GF-D8 (cell line): ENCODE measurements at places on chromosomes 5 and 9.

DNA sequence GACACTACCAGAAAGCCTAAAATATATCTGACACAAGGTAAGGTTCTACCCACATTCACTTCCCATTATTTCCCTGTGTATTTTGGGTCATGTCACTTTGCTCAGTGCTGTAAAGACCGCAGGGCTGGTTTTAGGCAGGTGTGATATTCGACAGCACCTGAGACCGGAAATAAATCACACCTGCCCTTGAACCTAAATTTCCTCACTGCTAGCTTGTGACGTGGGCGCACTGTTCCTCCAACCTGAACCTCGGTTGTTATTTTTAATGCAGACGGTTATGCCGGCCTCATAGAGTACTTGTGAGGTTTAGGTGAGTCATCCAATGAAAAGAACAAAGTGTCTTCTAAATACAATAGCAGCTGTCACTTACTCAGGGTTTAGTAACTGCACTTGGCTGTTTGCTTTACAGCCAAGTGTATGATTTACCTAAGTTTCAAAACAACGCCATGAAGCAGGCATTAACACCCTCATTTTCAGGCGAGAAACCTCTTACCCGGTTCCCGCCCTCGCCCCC lies 20.7 kb upstream of the ZNF782 start:
- DNase-seq: no peak

DNA sequence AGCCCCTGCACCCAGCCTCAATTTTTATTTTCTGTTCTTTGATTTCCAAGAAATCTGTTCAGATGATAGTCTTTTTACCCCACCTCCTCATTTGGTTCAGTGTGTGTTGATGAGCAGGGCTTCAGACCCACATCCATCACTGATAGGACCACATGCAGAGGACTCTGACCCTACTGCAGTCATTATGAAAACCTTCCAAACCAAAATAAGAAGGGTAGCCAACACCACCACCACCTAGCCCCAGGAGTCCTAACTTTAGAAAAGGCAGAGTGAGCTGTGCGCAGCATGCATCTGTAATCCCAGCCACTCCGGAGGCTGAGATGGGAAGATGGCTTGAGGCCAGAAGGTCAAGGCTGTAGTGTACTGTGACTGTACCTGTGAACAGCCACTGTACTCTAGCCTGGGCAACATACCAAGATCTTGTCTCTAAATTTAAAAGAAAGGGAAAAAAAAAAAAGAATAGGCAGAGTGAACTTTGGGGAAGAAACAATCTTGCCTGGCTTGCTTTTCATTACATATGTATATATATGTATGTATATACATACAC lies 13.0 kb downstream of the CDKN2AIPNL start:
- no peak for DNase-seq

- no peak for DNase-seq
These were observed 586 bp downstream of the HMGXB3 start for GRCh38 chr5:150000990-150001659.

- no peak for DNase-seq
These were observed 42.3 kb upstream of the NR3C1 start for GRCh38 chr5:143445776-143446175.

DNA sequence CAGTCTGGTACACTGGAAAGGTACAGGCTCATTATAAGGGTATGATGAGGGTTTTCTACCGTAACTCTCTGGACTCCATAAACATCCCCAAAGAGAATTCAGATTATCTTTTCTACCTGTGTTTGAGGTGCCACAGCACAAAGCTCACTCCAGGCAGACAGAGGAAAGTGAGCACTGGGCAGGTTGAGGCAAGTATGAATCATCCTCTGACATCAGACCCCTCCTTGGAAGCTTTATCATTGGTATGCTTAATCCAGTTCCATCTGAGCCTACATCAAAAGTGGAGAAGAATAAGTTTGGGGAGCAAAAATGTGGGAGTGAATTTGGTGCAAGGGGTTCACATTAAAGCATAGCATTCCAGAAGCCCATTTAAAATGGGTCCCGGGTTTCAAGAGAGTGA lies 21.7 kb downstream of the C9orf152 start:
- DNase-seq: no peak

DNA sequence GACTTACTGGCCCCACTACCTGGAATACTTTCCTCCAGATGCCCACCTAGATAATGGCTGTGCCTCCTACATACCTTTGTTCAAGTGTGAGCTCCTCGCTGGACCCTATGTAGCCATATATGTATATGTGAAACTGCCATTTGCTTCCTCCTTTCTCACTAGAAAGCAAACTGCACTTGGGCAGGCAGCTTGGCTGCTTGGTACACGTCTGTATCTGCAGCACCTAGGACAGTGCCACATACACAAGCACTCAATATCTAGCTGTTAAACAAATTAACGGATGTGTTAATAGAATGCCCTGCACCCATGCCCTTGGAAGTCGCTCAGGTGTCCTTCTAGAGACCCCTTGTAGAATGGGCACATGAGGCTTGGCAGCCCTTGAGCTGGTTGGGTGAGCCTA lies 301.5 kb downstream of the SEMA5A start:
- no peak for DNase-seq

GRCh38 chr5:115435778-115436712 lies 108.5 kb downstream of the FEM1C start:
- DNase-seq: no peak

DNA sequence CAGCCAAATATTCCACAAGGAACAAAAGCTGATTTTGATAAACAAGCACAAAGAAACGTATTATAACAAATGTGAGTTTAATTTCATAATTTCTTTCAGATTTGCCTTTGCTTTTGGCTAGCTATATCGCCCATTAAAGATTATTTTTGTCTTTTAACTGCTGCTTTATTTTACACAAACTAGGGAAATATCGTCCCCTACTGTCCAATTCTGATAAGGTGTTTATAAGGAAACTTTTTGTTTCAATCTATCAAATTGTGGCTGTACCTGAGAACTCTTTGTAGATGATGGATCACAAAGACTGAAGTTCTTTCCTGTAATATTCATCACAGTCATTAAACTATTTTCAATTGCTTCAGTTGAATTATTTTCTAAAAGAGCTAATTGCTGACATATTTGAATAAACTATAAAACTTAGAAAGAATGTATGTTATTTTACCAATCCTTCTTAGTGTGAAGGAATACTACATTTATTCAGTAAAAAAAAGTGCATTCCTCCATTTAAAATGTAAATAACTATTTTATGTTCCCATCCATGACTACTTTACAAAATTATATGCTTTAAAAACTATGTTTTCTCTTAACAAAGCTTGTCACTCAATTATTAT lies 431.3 kb upstream of the ITGA1 start:
- DNase-seq: no peak

DNA sequence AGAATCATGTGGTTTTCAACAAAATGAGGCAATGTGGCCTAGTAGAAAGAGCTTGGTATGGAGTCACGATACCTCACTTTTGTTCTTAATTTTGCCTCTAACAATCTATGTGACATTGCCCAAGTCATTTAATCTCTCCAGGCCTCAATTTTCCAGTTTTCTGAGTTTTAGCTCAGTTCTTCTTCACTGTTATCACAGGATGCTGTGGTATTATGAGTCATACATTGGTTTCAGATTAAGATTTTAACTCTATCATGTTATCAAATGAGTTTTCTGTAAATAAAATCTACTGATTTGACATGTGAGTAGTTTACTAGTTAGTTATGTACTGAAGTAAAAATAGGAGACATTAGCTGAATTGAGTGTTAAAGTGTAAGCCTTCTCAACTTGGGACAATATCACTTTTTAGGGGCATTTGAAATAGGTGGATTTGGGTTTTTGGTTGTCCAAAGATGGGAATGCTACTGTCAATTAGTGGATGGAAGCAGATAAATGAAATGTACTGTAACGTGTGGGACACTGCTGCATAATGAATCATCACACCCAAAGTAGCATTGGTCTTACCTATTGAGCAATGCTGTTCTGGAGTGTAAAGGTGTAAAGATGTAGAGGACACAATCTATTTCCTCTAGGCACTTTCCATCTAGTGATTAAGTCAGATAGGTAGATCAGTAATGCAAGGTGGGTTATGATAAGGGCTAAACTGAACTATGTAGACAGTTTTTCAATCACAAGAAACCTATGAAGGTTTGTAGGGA lies 73.3 kb downstream of the NNT start:
- DNase-seq: no peak

- no peak for DNase-seq
These were observed 358.9 kb upstream of the RFX3 start for GRCh38 chr9:3884736-3885135.

DNA sequence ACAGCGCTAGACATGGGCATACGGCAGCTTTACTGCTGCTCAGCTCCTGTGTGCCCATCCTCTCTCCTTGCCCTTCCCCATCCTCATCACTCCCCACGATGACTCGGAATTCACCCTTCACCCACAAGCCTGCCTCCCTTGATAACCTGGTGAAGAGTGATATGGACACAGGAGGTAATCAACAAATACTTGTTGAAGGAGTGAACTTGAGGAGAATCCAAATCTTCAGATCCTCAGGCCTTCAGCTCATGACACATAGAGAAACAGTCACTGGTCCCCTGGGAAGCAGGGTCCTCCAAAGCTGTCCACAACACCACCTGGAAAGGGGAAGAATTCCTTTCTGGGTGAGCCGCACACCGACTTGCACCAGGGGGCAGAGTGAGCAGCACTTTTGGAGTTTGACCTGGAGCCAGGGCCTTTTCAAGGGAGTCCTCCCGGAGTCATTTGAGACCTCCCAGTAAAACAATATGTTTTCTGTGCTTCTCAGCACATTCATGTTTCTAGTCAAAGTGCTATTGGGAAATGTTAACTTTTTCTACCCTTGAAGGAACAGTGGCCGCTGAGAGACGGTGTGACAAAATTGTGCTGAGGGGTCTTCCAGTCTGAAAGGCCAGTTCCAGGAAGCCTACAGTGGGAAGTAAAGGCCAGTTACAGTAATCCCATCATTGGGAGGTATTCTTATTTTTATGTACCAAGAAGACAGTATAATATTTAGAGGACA lies 332.3 kb downstream of the CWC27 start:
- no peak for DNase-seq

GRCh38 chr5:166862581-166862980 lies 1428.9 kb upstream of the WWC1 start:
- DNase-seq: no peak

DNA sequence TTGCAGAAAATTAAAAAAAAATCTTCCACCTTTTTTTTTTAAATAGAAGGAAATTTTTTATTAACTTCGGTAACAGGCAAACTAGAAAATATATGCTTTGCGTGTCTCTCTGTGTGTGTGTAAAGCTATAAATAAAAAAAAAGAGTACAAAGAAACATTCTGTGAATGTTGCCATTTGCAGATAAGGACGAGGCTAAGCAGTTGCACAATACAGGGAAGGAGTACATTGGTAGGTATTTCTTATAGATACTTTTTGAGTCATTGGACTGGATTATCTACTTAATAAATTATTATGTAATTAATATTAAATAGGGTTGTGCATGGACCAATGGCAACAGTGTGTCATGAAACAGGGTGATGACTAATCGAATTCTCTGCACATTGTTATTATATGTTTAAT lies 102.4 kb downstream of the CAMK4 start:
- no peak for DNase-seq

- DNase-seq: no peak
These were observed 167.3 kb downstream of the TRPM3 start for GRCh38 chr9:70954126-70954525.

- DNase-seq: no peak
These were observed 69.0 kb upstream of the SMC2 start for GRCh38 chr9:104025104-104025503.

- DNase-seq: no peak
These were observed 43.7 kb upstream of the MIER3 start for GRCh38 chr5:56995596-56995995.

DNA sequence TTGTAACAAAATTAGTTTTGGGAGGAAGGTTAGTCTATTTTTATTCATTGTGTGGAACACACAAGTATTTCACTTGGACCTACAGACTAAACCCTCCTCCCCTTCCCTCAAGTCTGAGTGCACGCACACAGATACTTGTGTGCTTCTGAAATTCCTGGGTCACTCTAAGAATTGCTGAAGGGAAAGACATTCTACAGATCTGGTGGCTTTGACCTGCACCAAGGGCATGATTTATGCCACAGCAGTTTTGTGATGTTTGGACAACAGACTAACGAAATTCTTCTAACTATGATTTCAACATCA lies 150.5 kb downstream of the ARL15 start:
- no peak for DNase-seq

- DNase-seq: no peak
These were observed 37.8 kb downstream of the RALGPS1 start for GRCh38 chr9:126952205-126952977.

- no peak for DNase-seq
These were observed 79.0 kb downstream of the FBXW11 start for GRCh38 chr5:171927345-171927941.

DNA sequence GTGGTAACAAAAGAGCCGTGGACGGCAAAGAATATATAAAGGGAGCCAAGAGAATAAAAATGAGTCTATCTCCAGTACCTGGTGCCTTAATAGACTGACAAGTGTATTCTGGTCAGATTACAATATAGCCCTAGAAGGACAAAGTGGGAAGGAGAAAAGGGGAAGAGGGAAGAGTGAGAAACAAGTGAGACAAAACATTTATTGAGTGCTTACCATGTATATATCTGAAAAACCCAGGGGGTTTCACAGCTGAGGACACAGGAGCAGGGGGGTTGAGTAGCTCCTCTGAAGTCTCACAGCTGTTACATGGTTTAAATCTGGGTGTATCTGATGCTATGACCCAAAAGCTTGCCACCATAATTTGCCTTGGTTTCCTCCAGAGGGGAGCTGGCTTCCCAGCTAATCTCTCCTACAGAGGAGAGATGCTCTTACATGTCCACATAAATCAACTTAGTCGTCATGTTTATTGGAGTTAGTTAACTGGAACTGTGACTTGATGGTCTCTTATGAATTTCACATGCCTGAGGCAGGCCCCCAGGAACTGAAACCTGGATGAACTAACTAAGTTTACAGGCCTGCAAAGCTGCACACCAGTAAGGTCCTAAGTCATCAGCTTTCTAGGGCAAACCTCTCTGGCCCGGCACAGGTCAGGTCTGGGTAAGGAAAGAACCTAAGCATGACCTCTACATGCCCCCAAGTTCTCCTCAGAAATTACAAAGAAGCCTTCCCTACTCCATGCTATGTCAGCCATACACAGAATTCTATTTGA lies 15.5 kb downstream of the SIL1 start:
- no peak for DNase-seq

- no peak for DNase-seq
These were observed 143.4 kb downstream of the FGF18 start for GRCh38 chr5:171562822-171563221.
